ENCODE measurements at places on chromosomes 5 and 9.

- H3K27ac ChIP-seq: no peak overlapping the region
- no peaks in the 10 kb centered on the region for H3K36me3 ChIP-seq
- peaks cover 28% of the 10 kb centered on the region for H3K4me1 ChIP-seq
- H3K4me3 ChIP-seq: no peak overlapping the region
- peaks cover 23% of the 10 kb centered on the region for H3K27me3 ChIP-seq
- DNase-seq: no peak
Observed at GRCh38 chr5:141788296-141788970, 89.8 kb downstream of the PCDH1 start.

DNA sequence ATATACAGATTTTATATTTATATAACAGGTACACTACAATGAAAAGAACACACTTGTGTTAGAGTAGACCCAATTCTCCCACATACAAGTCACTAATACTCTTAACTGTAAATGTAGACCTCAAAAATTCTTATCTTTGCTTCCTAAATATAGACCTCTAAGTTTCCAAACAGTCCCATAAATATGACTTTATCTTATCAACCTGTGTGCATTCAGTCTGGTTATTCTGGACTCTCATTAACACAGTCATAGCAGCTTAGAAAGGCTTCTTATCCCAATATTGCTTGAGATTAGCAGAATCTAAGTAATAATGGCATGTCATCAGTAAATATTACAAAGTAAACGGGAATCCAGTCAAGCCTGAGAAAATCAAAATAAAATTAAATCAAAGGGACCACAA, 161.1 kb downstream of the FBXL17 start:
- no peak for DNase-seq
- peaks cover 7% of the 10 kb centered on the region for H3K4me1 ChIP-seq
- no peaks in the 10 kb centered on the region for H3K27me3 ChIP-seq
- H3K4me3 ChIP-seq: no peak overlapping the region
- peaks cover 16% of the 10 kb centered on the region for H3K36me3 ChIP-seq

DNA sequence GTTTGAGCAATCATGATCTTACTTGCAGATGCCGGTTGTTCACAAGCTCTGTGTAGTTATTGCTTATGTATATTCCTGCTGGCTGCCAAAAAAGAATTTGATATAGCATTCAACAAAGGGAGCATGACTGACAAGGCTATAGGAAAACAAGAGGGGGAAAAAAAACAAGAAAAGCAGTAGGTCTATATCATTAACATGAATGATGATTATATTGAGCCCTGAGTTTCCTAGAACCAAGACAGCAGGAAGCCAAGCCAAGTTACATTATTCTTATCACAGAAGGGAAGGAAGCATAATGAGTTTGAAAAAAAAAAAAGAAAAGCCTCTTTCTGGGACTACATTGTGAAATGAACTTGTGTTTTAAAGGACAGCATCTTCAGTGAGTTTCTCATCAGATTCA, 41.0 kb downstream of the TSTD2 start:
- no peak for DNase-seq
- H3K4me1 ChIP-seq: peaks cover 1% of the 10 kb centered on the region
- peaks cover 4% of the 10 kb centered on the region for H3K27me3 ChIP-seq
- H3K27ac ChIP-seq: no peak overlapping the region
- no peaks in the 10 kb centered on the region for H3K36me3 ChIP-seq

DNA sequence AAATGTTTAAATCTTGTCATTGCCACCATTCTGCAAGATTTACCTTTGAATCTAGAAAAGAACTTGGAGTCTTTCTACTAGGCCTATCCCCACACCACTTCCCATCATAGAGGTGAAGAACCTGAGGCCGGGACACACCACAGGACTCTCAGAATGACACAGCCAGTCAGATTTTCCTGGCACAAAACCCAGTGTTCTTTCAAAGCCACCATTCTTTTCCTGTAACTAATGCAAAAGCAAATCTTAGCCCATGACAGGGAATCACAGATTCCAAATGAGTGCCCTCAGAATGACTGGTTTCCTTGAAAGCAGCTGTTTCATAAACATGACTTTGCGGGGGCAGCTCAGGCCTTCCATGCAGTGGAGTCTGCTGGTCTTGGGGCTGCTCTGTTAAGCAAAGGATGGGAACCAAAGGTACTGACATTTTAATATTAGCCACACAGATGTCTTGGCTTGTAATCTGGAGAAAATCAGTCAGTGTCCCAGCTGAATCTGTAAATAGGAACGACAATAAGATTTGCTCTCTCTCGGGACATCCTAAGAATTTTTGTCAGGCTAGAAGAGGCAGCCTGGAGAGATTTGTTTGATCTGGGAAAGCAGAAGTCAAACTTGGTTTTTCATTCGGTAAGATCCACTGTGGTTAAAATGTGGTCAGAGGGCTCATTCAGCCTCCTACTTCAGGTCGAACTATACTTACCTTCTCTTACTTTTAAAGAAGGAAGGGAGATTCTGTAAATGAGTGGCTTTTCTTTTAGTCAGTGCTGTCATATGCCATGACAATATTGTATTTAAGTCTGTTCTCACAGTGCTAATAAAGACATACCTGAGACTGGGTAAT, 115.1 kb downstream of the PALM2AKAP2 start:
- H3K27ac ChIP-seq: no peak overlapping the region
- no peaks in the 10 kb centered on the region for H3K4me1 ChIP-seq
- DNase-seq: no peak
- H3K27me3 ChIP-seq: no peaks in the 10 kb centered on the region

DNA sequence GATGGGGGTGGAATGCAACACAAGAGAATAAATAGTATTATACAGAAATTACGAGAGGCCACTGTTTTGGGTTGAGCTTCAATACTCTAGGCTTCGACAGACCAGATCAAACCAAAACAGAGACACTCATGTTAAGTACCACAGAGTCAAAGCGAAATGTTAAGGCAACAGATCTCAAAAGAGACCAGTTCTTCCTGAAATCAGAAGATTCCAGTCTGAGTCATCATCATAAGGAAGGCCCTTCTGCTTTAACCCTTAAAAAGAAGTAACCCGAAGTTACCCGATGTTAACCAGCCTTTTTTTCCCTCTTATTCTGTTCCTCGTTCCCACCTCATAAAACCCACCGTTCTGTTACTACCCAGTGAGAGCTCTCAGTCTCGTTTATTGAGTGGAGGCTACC, 75.9 kb downstream of the SFXN1 start:
- H3K4me3 ChIP-seq: no peak overlapping the region
- no peak for DNase-seq
- H3K27me3 ChIP-seq: peaks cover 7% of the 10 kb centered on the region

All from mesothelial cell of epicardium (in vitro differentiated cells).